ENCODE measurements at places on chromosomes 1 and 21.

GRCh38 chr1:74425676-74426075, 86.7 kb downstream of the LRRC53 start:
- no peak for DNase-seq

- no peak for DNase-seq
Measured at GRCh38 chr1:108611984-108612383, 48.9 kb downstream of the HENMT1 start.

DNA sequence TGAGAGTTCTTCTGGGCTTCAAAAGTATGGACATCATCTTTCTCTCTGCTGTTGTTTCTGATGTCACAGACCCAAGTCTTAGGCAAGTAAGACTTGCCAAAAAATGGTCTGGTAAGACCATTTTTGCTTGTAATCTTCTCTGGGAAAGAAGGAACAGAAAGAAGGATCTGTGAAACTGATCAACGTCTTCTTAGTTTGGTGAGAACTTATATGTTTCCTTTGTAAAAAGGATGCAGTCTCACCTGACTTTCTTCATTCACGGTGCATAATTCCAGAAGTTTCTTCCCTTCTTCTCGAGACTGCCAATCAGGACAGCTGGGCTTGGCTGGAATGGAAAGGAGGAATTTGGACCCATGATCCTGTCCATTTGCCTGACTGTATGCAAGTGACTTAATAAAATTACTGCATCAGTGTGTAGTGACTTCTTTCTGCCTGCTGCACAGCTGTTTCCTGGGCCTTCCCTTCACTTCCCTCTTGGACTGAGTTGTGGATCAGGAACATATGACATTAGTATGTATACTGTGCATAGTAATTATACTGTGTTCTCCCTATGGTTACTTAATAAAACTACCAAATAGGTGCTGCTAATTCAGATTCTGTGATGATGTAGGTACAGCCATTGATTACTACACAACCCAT, 7.6 kb upstream of the DENND1B start:
- DNase-seq = no peak

GRCh38 chr1:197468543-197469175, 200.6 kb downstream of the CRB1 start:
- no peak for DNase-seq

DNA sequence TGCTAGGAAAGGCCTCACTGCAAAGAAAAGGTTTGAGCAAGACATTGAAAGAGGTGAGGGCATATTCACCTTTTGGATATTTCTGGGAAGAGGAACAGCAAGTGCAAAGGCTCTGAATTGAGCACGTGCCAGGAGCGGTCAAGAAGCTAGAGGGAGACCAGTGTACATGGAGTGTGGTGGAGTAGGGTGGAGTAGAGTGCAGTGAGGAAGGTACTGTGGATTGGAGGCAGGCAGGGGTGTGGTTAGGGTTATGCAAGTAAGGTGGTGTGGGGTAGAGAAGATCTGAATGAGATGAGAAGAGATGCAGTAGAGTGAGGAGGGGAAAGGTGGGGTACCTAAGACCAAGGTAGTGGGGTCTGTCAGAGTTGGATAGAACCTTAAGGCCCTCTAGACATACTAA, 119.6 kb downstream of the OMA1 start:
- DNase-seq = no peak

- DNase-seq = no peak
Measured at GRCh38 chr1:203281851-203282661, 23.3 kb upstream of the BTG2 start.

GRCh38 chr1:242847390-242847993, 323.0 kb upstream of the PLD5 start:
- no peak for DNase-seq

DNA sequence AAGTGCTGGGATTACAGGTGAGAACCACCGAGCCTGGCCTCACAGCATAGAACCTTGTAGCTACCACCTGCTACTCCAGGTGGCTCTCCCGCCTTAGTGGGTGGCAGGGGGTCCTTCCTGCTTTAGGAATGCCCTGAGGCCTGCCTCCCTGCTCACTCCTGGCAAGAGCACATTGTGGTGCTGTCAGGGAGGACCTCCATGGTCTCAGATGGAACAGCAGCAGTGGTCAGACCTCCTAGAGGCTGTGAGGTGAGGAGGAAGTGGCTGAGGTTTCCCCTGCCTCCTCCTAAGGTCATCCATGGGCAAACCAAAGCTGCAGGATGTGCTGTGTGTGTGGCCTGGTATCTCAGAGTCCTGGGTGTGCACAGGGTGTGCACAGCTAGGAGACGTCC, 6.7 kb downstream of the SOX13 start:
- DNase-seq = no peak

DNA sequence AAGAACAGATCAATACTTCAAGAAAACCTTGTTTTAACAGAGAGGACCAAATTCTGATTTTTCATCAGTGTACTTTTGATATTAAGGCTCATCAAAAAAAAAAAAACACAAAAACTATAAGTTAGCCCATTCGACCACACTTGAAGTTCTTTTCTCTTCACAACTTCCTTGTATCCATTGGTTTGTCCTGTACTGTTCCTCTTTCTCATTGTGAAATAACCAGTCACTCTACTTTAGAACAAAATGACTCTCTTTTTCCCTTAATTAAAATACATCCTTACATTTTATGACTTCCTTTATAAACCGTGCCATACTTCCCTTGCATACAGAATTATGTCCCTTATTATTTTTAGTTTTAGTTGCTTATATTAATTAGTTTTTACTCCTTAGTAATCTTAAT, 8.4 kb downstream of the QSOX1 start:
- DNase-seq = no peak

- DNase-seq = no peak
Measured at GRCh38 chr1:74470936-74471335, 41.5 kb downstream of the LRRC53 start.

DNA sequence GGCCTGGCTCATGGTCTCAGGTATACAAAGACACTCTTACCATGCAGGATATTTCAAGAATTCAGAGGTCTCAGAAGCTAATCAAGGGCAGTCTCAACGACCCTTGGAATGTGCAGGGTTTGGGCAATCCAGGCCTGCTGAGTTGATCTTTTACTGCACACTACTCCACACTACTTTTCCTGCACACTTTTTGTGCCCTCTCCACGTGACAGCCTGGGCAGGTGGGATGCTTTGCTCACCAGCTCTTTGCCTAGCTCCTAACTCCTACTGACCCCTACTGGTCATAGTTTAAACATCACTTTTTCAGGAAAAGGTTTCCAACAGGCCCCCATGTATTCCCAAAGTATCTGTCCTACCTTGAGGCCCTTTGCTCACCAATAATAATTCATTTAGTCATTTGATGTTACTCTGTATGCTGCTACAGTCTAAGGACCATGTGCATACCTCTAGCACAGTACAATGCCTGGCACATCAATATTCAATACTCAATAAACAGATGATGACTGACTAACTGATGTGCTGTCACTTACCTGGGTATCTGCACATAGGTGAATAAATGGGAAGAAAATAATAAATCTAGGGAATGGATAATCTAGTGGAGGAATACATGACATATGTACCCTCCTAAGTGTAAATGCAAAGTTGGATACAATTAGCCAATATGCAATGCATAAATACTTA, 9.6 kb downstream of the DUSP23 start:
- DNase-seq = no peak

GRCh38 chr1:46248122-46248920, 758 bp downstream of the RAD54L start:
- DNase-seq = peak; percentile 38

GRCh38 chr1:55816456-55817426, 601.6 kb upstream of the USP24 start:
- no peak for DNase-seq

GRCh38 chr1:236465231-236465958, 58.4 kb upstream of the LGALS8 start:
- no peak for DNase-seq

DNA sequence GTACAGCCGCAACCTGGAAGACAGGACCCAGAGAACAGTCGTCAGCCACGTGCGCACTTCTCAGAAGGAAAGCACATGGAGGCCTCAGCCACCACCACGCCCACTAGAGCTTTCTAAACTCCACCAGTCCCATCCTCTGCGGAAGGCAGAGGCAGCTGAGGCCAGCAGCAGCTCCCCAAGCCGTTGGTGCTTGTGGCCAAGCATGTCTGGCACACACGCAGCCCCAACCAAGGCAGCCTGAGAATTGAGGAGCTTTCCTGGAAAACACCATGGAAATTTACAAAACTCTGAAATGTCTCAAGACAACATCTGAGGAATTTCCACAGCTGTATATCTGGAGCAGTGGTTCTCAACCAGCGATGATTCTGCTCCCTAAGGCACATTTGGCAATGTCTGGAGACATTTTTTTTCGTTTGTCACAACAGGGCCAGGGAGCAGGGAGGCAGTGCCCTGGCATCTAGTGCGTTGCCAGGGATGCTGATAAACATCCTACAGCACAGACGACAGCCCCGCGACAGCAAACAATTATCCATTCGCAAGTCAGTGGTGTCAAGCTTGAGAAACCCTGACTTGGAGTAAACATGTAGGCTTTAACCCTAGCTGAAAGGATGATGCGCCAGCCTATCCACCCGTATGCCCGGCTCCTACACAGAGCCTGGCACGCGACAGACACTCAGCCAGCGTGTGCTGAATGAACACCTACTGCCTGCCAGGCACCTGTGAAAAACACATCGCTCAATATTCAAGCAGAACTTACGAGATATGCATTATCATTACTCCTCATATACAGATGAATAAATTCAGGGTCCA, 24.7 kb downstream of the NPHP4 start:
- DNase-seq = no peak

GRCh38 chr21:32733356-32733755, 5.5 kb upstream of the SYNJ1 start:
- no peak for DNase-seq

- no peak for DNase-seq
Measured at GRCh38 chr21:44920694-44921604, at the start of gene ITGB2. TSS of gene ITGB2 (minus strand) at chr21:44920899. CDS start at chr21:44910782, 10,117 bp downstream.
